ENCODE measurements at places on chromosomes 7 and 10.

DNA sequence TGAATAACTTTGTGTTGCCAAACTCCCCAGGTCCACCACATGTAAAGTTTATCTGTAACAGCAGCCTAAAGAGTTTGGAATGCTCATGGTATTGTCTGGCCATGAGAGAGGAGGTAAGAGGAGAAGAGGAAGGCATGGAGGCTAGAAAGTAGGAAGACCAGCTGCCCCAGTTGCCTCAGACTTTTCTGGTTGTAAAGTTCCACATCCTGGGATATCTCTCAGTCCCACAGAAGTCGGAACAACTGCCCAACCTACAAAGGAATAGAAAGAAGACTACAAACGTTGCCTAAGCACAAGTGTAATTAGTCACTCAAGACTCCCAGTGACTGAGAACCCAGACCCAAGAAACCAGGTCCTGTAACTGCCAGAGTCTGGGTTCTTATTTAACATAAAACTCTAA is 47.3 kb downstream of the CREB3L2 start:
- DNase-seq, result no peak

DNA sequence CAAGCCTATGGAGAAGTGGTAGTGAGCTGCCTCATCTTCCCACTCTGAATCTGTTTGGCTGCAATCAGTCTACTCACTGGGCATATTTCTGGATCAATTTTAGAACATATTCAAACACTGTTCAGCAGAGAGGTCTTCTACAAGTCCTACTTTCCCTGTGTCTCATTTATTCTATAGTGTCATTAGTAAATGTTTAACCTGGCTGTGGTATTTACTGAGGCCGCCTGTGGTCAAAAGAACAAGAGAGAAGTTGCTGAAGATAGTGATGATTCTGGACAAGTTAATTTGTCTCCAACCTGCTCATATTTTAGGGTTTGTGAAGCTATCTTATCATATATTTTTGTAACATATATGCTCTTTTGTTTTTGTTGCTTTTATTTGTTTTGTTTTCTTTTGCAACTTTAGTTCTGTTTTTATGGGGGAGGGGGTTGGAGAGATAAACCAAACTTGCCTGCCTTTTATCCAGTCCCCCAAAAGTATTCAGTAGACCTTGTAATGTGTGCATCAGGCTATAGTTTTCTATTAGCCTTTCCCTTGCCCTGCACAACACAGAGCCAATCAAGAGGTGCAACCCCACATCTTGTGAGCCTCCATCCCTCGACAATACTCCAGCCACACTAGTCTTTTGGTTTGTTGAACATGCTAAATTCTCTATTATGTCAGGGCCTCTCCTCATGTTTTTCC is 362.8 kb upstream of the MBL2 start:
- DNase-seq, result no peak

GRCh38 chr10:94641480-94641879 is 42.0 kb upstream of the CYP2C18 start:
- no peak for DNase-seq

DNA sequence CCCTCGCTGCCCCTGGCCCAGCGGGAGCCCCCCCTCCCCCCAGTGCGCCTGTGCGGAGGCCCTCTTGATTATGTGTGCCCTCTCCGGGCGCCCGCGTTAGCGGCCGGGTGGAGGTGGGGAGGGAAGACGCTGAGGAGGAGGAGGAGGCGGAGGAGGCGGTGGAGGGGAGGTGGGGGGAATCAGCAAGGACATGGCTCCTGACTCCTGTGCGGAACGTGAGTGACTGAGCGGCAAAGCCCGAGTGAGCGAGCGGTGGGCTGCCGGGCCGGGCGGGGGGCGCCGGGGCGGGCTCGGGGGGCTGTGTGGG is 201 bp downstream of the MLLT10 start:
- DNase-seq, result no peak

- DNase-seq, result no peak
Measured at GRCh38 chr7:157752832-157753291, 416.1 kb downstream of the DNAJB6 start.

DNA sequence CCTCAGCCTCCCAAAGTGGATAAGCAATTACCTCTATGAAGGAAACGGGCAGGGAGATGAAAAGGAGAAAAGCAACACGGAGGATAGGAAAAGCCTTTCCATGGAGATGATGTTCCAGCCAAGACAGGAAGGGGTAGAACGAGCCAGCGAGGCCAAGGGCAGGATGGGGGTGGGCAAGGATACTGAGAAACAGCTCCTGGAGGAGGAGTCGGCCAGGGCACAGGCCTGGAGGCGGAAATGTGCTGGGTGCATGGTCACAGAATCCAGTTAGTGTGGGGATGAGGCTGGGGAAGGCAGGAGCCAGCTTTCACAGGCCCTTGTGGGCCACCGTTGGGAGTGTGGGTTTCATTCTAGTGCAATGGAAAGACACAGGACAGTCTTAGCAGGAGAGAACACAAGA is 162.6 kb downstream of the JAZF1 start:
- DNase-seq, result no peak

DNA sequence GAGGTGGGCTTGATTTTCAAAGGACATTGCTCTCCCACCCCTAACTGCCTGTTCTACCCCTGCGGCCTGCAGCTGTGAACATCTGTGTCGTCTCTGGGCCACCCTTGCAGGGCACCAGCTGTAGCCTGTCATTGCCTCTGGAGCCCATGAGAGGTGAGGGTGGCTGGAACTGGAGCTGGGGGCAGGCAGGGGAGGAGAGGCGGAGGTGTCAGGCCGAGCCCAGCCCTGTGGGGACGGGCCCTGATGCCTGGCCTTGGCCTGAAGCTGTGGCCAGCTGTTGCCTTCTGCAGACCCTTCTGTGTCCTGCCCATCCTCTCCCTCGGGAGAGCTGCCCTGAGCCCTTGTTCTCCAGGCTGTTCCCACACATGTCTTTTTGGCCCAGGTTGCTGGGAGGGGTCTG is 44.5 kb downstream of the PALD1 start:
- no peak for DNase-seq

DNA sequence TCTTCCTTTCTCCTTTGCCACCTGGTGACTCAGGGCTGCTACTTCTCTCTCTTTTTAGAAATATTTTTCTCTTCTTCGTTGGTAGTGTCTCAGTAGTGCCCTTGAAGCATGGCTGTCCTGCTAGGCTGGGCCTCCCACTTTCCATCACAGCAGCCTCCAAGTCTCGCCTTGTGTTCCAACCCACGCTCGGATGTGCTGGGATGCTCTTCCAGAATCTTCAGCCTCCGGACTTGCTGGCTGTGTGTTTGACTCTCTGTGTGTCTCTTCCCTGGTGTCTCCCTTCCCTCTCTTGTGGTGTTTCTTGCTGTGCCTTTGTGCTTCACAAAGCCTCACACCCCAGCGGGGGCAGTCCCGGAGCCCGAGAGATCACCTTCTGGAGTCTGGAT is 100.5 kb downstream of the INPP5A start:
- no peak for DNase-seq

GRCh38 chr7:138565071-138565450 is 105.0 kb downstream of the TRIM24 start:
- DNase-seq, result no peak

DNA sequence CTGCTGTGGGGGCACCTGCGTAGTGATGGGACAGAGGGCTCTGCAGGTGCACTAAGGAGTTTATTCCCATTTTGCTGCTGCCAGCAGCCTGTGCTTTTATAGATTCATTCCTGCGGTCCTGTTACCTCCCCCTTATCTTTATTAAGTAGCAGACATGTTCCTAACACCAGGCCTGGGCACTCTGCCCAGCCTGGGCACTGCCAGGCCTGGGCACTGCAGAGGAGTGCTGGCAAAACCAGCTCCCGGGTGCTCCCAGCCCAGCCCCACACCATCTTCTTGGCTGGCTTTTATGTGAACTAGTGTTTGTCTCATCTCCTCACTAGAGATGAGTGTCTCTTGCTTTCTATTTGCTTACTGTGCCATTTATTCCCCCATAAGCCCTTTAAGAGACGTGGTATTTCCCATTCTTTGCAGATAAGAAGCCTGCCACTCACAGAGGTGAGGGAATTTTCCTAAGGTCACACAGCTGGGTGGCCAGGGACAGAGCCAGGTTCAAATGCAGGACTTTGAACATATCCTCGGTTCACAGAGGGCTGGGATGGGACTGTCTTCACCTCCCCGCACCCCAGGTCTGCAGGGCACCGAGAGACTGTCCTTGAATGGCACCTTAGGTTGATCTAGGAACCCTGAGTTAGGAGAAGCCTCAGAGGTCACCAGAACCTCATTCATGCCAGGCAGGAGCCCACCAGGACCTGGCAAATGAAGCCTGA is 14.6 kb upstream of the DRGX start:
- DNase-seq, result no peak

DNA sequence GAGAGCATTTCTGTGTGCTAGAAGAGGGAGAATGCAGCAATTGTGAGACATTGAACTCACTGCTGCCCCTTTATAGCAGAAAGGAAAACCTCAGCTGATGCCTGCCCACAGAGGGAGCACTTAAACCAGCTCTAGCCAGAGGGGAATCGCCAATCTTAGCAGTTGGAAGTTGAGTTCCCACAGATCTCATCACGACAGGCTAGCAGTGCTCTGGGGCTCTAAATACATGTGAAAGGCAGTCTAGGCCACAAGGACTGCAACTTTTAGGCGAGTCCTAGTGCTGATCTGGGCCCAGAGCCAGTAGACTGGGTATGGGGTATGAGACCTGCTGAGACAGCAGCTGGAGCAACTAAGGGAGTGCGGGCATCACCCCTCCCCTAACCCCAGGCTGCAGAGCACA is 25.2 kb upstream of the PRR15 start:
- DNase-seq, result no peak

- DNase-seq, result no peak
Measured at GRCh38 chr7:141275350-141275749, 201.5 kb downstream of the TMEM178B start.

DNA sequence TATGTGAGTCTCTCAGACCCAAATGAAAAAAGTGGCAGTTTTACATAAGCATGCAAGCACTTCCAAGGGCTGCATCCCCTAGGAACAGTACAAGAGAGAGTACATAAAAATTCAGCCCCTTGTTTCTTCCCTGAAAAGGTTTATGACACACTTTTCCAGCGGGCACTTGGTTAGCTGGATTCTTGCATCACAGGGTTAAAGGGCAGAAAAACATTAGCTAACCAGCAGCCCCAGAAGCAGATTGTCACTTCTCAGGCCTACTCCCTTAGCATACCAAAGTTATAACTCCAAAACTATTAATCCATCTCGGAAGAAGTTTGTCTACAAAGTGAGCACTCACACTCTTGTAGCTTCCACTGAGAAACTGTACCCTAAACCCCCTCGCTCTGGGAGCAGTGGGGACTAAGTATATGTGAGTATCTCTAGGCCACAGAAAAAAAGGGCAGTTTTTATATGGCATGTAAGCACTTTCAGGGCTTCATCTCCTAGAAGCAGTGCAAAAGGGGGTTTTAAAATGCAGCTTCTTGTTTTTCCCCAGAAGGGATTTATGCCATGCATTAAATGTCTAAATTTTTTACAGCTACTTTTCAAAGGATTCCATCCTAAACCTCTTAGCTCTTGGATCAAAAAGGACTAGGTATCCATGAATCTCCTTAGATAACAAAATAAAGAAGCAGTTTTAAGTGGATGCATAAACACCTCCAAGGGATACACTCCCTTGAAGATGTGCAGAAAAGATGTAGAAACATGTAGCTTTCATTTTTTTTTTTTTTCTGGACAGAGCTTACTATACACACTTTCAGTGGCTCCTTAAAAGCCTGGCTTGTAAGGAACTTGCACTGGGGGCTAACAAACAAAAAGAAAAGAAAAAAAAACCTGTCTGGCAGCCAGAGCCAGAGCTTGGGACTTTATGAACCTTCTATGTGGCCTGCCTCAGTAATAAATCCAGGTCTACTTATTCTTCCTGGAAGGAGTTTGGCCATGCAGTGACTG is 956.7 kb downstream of the CCSER2 start:
- DNase-seq, result no peak

- no peak for DNase-seq
Measured at GRCh38 chr7:110938165-110938564, 152.8 kb upstream of the LRRN3 start.

- DNase-seq, result no peak
Measured at GRCh38 chr7:83996879-83997278, 197.7 kb downstream of the SEMA3A start.

Measured in stimulated activated CD8-positive, alpha-beta memory T cell treated with anti-CD3 and anti-CD28 coated beads, Interleukin-15, amount 100 ng/mL, for 4 hours (primary cell).